Stimulated activated CD8-positive, alpha-beta memory T cell treated with anti-CD3 and anti-CD28 coated beads, Interleukin-15, amount 100 ng/mL, for 4 hours (primary cell): ENCODE measurements at places on chromosomes 5 and 9.

DNA sequence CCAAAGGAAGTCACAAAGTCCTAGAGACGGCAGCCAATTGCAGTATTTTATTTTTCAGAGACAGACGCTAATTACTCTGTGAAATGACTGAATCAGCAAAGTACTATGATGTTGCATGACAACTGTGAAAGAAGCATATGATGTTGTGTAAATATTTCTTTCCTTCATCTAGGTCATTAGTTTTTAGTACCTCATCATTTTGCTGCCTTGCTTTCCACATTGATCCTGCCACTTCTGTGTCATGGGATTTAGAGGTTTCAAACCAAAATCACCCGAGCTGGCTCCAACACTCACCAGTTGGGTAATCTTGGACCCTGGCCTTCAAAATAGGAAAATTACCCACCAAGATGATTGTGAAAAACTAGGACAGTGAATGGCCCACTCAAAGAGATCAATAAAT lies 585.2 kb downstream of the ACTL7B start:
- DNase-seq, result no peak

DNA sequence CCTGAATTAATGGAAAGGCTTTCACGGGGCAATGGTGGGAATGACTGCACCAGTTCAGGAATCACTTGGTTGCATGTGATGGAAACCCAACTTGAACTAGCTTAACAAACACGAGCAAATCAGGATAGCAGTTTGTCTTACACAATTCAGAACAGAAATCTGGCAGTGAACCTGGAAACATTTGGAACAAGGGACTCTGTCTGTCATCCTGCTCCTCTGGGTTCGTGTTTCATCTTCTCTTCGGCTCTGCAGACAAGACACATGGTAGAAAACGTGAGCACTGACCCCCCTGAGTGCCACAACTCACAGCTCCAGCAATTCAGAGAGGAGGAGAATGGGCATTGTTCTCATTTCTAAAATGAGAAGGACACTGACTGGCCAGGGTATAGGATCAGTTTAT lies 218.1 kb upstream of the NREP start:
- DNase-seq, result no peak

DNA sequence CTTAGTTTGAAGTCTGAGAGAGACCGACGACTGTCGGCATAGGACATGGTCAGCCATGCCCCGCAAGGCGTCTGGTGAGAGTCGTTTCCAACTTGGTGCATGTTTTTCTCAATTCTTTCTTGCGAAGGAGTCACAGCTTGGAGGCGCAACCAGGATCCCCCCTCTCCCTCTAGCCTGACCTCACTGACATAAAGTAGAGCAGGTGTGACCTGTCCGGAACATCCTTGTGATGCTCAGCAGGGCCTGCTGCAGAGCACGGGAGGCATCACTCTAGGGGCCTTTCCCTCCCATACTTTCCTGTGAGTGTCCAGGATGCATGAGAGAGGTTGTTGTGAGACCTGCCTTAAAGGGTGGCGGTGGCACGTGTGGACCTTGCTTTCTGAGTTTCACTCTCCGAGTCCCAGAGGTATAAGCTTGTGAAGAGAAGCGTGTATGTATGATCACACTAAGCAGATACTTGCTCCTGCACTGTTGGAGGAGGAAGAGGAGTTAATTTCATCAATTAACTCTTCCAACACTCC lies 5.0 kb downstream of the TENT4A start:
- DNase-seq, result no peak

DNA sequence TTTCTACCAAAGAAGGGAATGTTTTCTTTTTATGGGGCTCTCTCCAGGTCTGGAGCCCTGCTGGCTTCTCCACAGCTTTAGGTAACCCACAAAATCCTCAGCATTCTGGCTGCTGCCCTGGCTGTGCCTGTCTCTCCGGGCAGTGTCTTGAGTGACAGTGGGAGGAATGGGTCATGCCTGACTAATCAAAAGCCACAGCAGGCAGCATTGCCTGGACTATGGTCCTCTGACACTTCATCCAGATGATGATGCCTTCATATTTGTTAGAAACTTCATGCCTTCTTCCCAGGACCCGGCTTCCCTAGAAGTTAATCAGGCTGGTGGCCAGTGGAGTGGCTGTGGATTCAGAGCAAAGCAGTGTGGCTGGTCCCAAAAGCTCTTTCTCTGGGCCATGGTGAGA lies 32.2 kb upstream of the TGFBI start:
- DNase-seq, result no peak

- no peak for DNase-seq
These were observed 120.9 kb downstream of the MAPKAP1 start for GRCh38 chr9:125586172-125586511.
